Activated T-helper 17 cell treated with anti-CD3 and anti-CD28 coated beads, Interleukin-2, amount 50 U/mL, for 72 hours (primary cell): ENCODE measurements at places on chromosomes 6 and 20. TPM values are rescaled to one million over a fixed set of nuclear protein-coding genes. Genes with fewer than 3 reads are reported as not detected.
A peak's percentile ranks its signal among the peaks of the same experiment; 100 is the strongest.

DNA sequence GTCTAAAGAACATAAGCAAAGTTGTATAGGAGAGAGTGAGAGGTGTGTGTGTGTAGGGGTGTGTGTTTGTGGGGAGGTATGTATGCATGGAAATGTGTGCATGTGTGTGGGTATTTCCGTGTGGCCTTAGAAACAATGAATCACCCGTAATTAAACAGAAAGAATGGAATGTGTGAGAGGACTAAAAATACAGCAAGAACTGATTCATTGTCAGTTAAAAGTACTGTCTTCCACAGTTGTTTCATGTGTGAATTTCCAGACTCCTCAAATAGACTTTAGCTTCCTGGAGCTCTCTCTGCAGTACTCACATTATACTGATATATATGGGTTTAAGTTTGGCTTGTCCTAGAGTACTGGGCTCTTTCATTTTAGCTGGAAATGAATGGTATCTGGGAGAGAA is 145.7 kb downstream of the RIMS1 start:
- no peak for ATAC-seq

GRCh38 chr6:157460182-157460999 is 79.4 kb downstream of the ZDHHC14 start:
- ATAC-seq, result peak; percentile 17

- no peak for ATAC-seq
Measured at GRCh38 chr6:41527721-41528408, 18.3 kb upstream of the FOXP4 start.

DNA sequence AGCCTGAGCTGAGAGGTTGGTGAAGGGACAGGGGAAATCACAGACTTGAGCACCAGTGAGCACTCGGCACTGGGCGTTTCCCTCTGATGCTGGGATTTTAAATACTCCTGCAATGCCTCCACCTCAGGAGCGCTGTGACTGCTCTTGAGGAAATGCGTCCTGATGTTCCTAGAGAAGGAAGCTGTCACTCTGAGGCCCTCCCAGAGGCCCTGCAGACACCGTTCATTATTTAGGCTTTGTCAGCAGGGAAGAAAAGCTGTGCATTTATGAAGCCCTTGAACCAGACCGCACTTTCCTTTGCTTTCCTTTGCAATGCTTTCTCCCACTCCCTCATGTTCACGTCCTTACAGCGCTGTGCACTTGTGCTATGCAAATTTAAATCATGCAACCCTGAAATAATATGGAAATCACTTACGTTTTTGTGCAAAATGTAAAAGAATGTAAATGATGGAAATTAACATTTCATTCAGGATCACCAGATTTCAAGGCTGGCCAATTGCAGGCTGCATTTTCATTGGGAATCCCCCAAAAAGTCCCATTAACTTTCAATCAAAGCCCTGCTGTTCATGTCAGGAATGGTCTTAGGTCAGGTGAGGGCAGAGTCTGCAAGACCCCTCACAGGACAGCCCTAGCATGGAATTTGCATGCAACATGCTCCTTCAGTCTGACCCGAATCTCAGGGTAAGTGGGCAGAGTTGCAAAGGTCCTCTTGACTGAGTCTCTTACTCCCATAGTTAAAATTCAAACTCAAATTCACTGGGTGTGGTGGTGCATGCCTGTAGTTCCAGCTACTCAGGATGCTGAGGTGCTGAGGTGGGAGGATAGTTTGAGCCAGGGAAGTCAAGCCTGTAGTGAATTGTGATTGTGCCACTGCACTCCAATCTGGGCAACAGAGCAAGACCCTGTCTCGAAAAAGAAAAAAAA is 45.8 kb upstream of the SYNDIG1 start:
- no peak for ATAC-seq

Gene RIPPLY2
- total RNA-seq, result not detected

Gene LAMA2
- 0.40 TPM for total RNA-seq

Gene PRSS35
- not detected for total RNA-seq

Gene PRR18
- not detected for total RNA-seq

Gene CARMIL1
- total RNA-seq, result 7.6 TPM

Gene CALHM4
- not detected for total RNA-seq

Gene PACRG
- total RNA-seq, result not detected
